ENCODE measurements at places on chromosomes 4 and X. TPM values are rescaled to one million over a fixed set of nuclear protein-coding genes. Genes with fewer than 3 reads are reported as not detected.
A peak's percentile ranks its signal among the peaks of the same experiment; 100 is the strongest.

Gene CLIC2
- 0.14 TPM for total RNA-seq

Gene LANCL3
- total RNA-seq: 0.16 TPM

Gene ASB11
- total RNA-seq: not detected

Gene RNF212
- 0.85 TPM for total RNA-seq

- H3K4me3 ChIP-seq: no peak overlapping the region
- H3K36me3 ChIP-seq: no peaks in the 10 kb centered on the region
- no peak overlapping the region for H3K27ac ChIP-seq
- DNase-seq: no peak
Measured at GRCh38 chr4:13117185-13117584, 367.0 kb downstream of the RAB28 start.

GRCh38 chr4:88037447-88037846, 30.0 kb downstream of the PKD2 start:
- H3K36me3 ChIP-seq: peaks cover 41% of the 10 kb centered on the region
- H3K27ac ChIP-seq: no peak overlapping the region

DNA sequence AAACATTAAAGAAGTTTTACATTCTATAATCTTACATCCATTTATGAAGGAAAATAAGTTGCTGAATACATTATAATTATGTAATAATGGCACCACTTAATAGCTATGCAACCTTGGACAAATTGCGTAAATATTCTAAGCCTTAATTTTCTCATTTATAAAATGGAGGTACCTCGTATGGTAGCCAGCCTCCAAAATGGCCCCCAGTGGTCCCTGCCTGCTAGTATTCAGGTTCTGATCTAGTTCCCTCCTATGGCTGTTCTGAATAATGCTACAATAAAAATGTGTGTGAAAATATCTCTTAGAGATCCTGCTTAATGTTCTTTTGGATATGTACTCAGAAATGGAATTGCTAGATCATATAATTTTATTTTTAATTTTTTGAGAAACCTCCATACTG, 11.0 kb upstream of the NKX3-2 start:
- no peak overlapping the region for H3K27ac ChIP-seq
- no peak for DNase-seq
- no peak overlapping the region for H3K4me3 ChIP-seq
- peaks cover 22% of the 10 kb centered on the region for H3K27me3 ChIP-seq
- H3K36me3 ChIP-seq: no peaks in the 10 kb centered on the region
- H3K4me1 ChIP-seq: no peaks in the 10 kb centered on the region

DNA sequence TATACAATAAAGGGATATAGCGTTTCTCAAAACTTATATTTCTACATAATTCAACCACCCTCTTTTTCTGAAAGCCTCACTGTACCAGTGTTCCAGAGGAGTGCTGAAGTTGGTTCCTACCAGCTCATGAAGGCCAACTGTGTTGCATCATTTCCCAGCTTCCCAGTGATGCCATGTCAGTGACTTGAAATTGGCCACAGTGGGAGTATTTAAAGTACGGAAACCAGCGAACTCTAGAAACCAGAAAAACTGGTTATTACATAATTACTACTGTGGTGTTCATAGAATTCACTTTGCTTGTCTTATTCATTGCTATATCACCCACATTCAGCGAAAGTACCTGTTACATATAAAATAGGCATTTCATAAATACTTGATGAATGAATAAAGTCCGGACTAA, 135.4 kb downstream of the GC start:
- no peaks in the 10 kb centered on the region for H3K27me3 ChIP-seq
- H3K4me3 ChIP-seq: no peak overlapping the region
- H3K27ac ChIP-seq: no peak overlapping the region
- no peaks in the 10 kb centered on the region for H3K36me3 ChIP-seq
- no peak for DNase-seq

DNA sequence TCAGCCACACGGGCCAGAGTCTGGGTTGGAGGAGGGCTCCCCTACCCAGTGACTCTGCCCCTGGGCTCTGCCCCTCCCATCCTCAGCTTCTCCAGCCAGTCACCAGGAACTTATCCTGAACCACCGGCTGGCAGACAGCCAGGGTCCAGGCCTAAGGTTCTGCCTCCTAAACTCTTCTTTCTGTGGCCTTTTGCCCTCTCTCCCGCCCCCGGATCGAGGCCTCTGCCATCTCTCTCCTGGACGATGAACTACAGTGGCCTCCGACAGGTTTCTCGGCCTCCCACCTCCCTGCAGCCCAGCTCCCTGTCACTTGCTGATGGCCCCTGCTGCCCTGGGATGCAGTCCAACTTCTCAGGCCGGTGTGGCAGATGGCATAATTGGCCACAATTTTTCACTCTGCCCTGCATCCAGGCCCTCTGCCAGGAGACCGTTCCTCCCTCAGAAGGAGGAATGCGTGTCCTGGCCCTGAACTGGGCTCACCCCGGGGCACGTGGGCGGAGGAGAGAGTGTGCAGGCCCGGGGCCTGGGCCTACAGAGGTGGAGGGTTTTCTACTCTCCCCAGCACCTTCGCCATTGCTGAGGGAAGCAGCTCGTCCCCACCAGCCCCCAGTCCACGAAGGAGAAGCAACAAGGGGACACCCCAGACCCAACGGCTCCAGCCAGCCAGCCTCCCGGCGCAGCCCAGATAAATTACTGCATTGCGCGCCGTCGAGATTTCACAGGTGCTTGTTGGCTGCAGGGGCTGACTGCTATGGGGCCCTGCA, 81.9 kb upstream of the LRPAP1 start:
- H3K27ac ChIP-seq: no peak overlapping the region
- H3K4me1 ChIP-seq: no peaks in the 10 kb centered on the region
- no peak for DNase-seq
- H3K36me3 ChIP-seq: no peaks in the 10 kb centered on the region

GRCh38 chr4:124974152-124974551, 261.6 kb upstream of the ANKRD50 start:
- H3K4me3 ChIP-seq: no peak overlapping the region
- no peaks in the 10 kb centered on the region for H3K36me3 ChIP-seq
- H3K27me3 ChIP-seq: no peaks in the 10 kb centered on the region
- H3K4me1 ChIP-seq: no peaks in the 10 kb centered on the region
- no peak overlapping the region for H3K27ac ChIP-seq

DNA sequence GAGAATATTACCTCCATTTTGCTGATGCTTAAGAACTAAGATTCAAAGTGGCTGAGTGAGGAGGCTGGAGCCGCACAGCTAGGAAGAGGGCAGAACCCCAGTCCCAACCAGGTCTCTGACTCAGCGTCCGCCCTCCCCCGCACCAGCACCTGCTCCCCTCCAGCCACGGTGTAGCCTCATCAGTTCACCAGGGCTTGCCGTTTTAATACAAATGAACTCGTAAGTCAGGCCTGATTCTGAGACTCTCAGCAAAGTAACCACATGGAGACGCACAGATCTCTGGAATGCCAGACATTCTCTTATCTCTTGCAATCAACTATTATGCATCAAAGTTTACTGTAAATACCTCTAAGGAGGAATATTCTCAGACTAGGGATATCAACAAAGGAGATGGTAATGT, 52.4 kb downstream of the ENPP6 start:
- peaks cover 55% of the 10 kb centered on the region for H3K27me3 ChIP-seq
- no peak overlapping the region for H3K27ac ChIP-seq
- peaks cover 5% of the 10 kb centered on the region for H3K4me1 ChIP-seq
- no peaks in the 10 kb centered on the region for H3K36me3 ChIP-seq
- H3K4me3 ChIP-seq: no peak overlapping the region
- DNase-seq: no peak

GRCh38 chr4:129077326-129077725, 16.0 kb downstream of the SCLT1 start:
- H3K27me3 ChIP-seq: no peaks in the 10 kb centered on the region
- H3K36me3 ChIP-seq: peaks cover 83% of the 10 kb centered on the region
- H3K27ac ChIP-seq: no peak overlapping the region
- peaks cover 2% of the 10 kb centered on the region for H3K4me1 ChIP-seq
- H3K4me3 ChIP-seq: no peak overlapping the region

DNA sequence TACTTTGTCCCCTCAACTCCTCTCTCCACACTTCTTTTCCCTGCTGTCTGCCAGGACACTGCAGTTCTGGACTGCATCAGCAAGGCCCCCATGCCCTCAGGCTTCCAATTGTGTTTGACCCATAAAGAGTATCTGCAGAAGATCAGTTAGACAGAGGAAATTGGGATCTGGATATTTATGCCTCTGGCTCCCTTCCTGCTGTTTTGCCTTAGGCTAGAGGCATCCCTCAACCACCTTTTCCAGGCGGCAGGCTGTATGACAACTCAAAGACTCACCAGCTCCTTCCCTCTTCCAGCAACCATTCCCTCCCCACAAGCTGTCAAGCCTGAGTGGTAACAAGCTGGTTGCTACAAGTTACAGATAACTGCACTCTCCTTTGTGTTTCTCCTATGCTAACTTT, 66.4 kb upstream of the NDP start:
- no peaks in the 10 kb centered on the region for H3K4me1 ChIP-seq
- no peak overlapping the region for H3K27ac ChIP-seq
- H3K4me3 ChIP-seq: no peak overlapping the region
- H3K36me3 ChIP-seq: no peaks in the 10 kb centered on the region
- H3K27me3 ChIP-seq: no peaks in the 10 kb centered on the region
- DNase-seq: no peak

GRCh38 chr4:148333265-148333664, 108.9 kb downstream of the NR3C2 start:
- H3K27me3 ChIP-seq: no peaks in the 10 kb centered on the region
- DNase-seq: no peak
- no peaks in the 10 kb centered on the region for H3K36me3 ChIP-seq
- no peak overlapping the region for H3K4me3 ChIP-seq
- no peak overlapping the region for H3K27ac ChIP-seq
- H3K4me1 ChIP-seq: no peaks in the 10 kb centered on the region

DNA sequence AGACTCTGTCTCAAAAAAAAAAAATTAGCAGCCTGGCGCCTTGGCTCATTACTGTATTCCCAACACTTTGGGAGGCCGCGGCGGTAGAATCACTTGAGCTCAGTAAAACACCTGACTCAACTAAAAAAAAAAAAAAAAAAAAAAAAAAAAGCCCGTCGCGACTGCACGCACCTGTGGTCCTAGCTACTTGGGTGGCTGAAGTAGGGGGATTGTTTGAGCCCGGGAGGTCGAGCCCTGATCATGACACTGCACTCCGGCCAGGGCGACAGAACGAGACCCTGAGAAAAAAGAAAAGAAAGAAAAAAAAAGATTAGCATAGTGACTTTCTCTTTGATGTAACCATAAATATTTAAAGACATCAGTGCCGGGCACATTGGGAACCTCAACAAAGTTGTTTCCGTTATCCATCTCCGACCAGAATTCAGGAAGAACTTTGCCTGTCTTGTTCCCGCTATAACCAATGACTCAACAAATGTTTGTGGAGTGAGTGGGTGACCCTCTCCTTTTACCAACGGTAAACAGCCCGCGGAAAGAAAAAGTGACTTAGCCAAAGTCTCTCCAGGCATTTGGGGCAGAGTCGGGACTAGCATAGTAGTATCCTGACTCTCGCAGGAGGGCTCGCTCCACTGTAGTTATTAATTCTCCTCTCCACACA, 553 bp upstream of the MED28 start:
- peaks cover 19% of the 10 kb centered on the region for H3K36me3 ChIP-seq
- no peaks in the 10 kb centered on the region for H3K27me3 ChIP-seq
- peak overlapping the region; percentile 91 for H3K27ac ChIP-seq
- peak; percentile 12 for DNase-seq
- peaks cover 18% of the 10 kb centered on the region for H3K4me1 ChIP-seq

- H3K27me3 ChIP-seq: no peaks in the 10 kb centered on the region
- DNase-seq: peak; percentile 6
- H3K4me3 ChIP-seq: no peak overlapping the region
- no peaks in the 10 kb centered on the region for H3K36me3 ChIP-seq
Measured at GRCh38 chrX:17242470-17242869, 132.5 kb upstream of the NHS start.

GRCh38 chrX:45267007-45267406, 66.3 kb upstream of the DIPK2B start:
- H3K27me3 ChIP-seq: no peaks in the 10 kb centered on the region
- no peak overlapping the region for H3K27ac ChIP-seq
- H3K4me3 ChIP-seq: no peak overlapping the region

GRCh38 chr4:56477192-56477702, 9.8 kb downstream of the SRP72 start:
- H3K4me1 ChIP-seq: no peaks in the 10 kb centered on the region
- no peak overlapping the region for H3K4me3 ChIP-seq
- H3K36me3 ChIP-seq: peaks cover 68% of the 10 kb centered on the region
- DNase-seq: no peak
- no peaks in the 10 kb centered on the region for H3K27me3 ChIP-seq

GRCh38 chr4:129453524-129454200, 357.7 kb downstream of the C4orf33 start:
- H3K4me1 ChIP-seq: no peaks in the 10 kb centered on the region
- no peak overlapping the region for H3K27ac ChIP-seq
- H3K36me3 ChIP-seq: no peaks in the 10 kb centered on the region
- no peaks in the 10 kb centered on the region for H3K27me3 ChIP-seq
- no peak overlapping the region for H3K4me3 ChIP-seq

GRCh38 chr4:123325241-123325681, 71.3 kb upstream of the SPRY1 start:
- no peak for DNase-seq
- H3K36me3 ChIP-seq: no peaks in the 10 kb centered on the region
- H3K4me3 ChIP-seq: no peak overlapping the region

Data from activated T-helper 2 cell treated with anti-CD3 and anti-CD28 coated beads, Interferon-gamma antibody, Interleukin-2, Interleukin-4, amounts not matched to agents 10 μg/mL and 5 μg/mL and 100 μg/mL, durations not matched to agents 14 hours and 24 hours and 36 hours (primary cell).